ENCODE measurements at places on chromosomes 12 and 14. TPM values are rescaled to one million over a fixed set of nuclear protein-coding genes. Genes with fewer than 3 reads are reported as not detected.

The AP5M1 gene
- 48.1 TPM for total RNA-seq

DNA sequence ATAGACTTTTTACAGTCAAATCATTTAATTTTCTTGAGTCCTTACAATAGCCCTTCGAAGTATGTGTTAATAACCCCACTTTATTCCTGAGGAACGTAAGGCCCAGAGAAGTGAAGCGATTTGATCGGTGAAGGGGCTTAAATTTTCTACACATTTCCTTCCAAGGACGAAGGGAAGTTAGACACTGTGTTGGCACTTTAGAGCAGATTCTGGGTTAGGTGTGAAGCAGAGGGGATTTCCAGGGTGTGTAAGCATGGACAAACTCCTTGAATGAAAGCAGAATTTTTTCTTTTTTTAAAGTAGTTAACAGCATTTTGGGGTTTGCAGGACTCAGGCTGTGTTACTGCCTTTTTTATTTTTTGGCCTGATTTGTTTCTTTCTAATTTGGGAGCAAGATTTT, 38.9 kb downstream of the PRORP start:
- no peak overlapping the region for H3K4me3 ChIP-seq
- H3K36me3 ChIP-seq: peaks cover 14% of the 10 kb centered on the region
- H3K4me1 ChIP-seq: peaks cover 7% of the 10 kb centered on the region

GRCh38 chr12:32257695-32258496, 141.5 kb upstream of the FGD4 start:
- no peak overlapping the region for H3K27ac ChIP-seq
- peaks cover 12% of the 10 kb centered on the region for H3K36me3 ChIP-seq
- H3K4me3 ChIP-seq: no peak overlapping the region
- no peaks in the 10 kb centered on the region for H3K27me3 ChIP-seq

DNA sequence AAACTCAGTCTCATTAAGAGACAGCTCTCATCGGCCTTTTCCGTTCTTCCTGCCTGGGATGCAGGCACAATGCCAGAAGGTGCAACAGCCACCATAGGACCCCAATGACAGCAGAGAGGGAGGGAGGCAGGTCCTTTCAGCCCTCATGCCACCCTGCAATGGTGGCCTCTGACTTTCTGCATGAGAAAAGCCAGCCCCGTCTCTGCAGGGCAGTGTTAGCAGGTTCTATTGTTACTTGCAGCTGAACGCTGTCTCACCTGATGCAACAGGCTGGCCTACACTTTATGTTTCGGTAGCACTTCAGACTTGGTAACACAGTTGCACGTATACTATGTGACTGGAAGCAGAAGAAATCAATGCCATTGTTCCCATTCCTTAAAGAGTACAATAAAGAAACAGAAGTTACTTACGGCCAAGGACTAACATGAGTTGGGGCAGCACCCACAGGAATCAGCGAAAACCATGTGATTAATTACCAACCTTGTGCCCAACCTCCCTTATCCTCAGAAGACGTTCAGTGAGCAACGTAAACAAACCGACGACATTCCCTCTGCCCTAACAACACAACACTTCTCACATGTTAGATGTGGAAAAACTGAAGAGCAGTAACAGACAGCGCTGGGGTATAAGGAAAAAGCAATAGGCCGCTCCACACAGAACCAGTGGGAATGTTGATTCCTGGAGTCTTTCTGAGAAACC, 102.1 kb downstream of the RIMBP2 start:
- H3K36me3 ChIP-seq: peaks cover 2% of the 10 kb centered on the region
- no peaks in the 10 kb centered on the region for H3K27me3 ChIP-seq
- no peak overlapping the region for H3K4me3 ChIP-seq
- peaks cover 14% of the 10 kb centered on the region for H3K4me1 ChIP-seq

Measured in progenitor cell of endocrine pancreas (in vitro differentiated cells).